RPMI8226 (cell line): ENCODE measurements at places on chromosomes 3 and 15.

GRCh38 chr3:25000971-25001591, 427.0 kb upstream of the RARB start:
- DNase-seq: no peak

DNA sequence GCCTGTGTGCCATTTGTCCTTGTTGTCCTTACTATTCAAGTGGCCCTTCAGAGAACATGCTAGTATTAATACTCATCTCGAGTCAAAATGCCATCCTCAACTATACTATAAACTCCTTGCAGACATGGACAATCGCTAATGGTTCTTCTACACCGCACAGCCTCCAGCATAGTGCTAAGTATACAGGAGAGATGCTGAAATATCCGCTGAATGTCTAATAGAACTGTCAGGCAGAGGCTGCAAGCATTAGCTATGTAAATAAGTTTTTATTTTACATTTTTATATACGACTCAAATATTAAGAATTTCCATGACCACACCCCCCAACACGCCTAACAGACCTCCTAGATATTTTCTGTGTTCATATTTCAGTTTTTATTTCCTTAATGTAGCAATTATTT, 39.4 kb downstream of the AAGAB start:
- DNase-seq: no peak

DNA sequence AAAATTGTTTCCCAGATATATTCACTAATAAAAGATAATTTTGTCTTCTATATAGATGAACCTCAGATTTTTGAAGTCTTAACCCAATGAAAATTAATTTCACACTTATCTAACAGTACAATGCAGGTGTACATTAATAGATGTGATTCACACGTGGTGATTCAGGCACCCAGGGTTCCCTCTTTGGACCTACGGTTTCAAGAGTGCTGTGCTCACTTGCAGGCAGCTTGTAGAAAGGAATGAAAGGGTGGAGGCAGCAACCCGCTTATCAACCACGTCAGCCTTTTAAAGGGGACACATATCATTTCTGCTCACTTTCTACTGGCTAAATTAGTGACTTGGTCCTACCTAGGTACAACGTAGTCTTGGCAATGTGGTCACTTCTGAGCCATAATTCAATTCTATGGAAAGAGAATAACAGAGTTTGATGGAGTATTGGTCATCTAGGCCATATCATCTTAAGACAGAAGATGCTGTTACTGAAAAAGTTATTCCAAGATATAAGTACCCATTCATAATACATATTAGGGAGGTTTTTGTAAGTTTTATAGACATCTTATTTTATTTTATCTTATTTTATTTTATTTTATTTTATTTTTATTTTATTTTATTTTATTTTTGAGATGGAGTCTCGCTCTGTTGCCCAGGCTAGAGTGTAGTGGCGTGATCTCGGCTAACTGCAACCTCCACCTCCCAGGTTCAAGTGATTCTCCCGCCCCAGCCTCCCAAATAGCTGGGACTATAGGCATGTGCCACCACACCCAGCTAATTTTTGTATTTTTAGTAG, 37.9 kb downstream of the ACP3 start:
- DNase-seq: no peak

DNA sequence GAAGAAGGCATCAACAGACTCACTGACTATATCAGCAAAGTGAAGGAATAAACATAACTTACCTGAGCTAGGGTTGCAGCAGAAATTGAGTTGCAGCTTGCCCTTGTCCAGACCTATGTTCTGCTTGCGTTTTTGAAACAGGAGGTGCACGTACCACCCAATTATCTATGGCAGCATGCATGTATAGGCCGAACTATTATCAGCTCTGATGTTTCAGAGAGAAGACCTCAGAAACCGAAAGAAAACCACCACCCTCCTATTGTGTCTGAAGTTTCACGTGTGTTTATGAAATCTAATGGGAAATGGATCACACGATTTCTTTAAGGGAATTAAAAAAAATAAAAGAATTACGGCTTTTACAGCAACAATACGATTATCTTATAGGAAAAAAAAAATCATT, 17.8 kb downstream of the LMOD3 start:
- DNase-seq: no peak

DNA sequence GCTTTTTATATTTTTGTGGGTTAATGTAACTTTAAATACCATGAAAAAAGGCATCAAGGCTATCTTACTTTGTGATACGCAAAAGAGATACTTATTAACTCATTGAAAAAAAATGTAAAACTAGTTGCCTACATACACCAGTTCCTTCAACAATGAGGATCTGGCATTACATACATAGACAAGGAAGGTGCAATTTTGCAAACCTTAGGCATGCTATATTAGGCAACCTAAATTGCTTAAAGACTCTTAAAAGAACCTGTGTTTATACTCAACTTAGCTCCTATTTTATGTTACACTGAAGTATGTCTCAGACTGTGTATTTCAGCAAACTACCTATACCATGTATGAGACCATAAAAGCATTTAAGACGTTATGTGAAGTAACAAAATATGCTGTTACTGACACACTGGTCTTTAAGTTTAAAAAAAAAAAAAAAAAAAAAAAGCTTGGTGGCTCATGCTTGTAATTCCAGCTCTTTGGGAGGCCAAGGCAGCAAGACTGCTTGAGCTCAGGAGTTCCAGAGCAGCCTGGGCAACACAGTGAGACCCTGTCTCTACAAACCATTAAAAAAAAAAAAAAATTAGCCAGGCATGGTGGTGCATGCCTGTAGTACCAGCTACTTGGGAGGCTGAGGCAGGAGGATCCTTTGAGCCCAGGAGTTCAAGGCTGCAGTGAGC, 9.1 kb downstream of the TASOR start:
- no peak for DNase-seq
